ENCODE measurements at places on chromosomes 11 and 22.

GRCh38 chr11:128862908-128863660, 4.0 kb downstream of the KCNJ1 start:
- no peak for DNase-seq

- DNase-seq, result no peak
Observed at GRCh38 chr22:40535189-40535512, 101.4 kb downstream of the MRTFA start.

DNA sequence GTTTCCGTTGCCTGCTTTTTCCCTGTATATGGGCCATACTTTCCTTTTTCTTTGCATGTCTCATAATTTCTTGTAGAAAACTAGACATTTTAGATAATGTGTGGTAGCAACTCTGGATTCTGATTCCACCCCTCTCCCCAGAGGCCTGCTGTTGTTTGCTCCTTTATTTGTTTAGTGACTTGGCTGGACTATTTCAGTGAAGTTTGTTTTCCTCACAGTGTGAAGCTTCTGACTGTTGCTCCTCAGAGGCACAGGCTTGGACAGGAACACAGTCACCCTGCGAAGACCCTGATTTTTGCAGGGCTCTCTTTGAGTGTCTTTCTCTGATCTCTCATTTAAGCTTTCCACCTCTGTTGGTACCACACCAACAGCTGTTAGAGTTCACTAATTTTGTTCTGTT, 72.5 kb downstream of the SWAP70 start:
- no peak for DNase-seq

GRCh38 chr11:2437516-2437915, 6.8 kb downstream of the TRPM5 start:
- DNase-seq, result no peak

- DNase-seq, result no peak
Observed at GRCh38 chr11:63417174-63417852, 47.7 kb downstream of the SLC22A9 start.

- DNase-seq, result no peak
Observed at GRCh38 chr11:68845351-68846002, 3.8 kb upstream of the CPT1A start.

GRCh38 chr22:35971456-35972119, 57.0 kb downstream of the RBFOX2 start:
- DNase-seq, result no peak

GRCh38 chr11:123188508-123189165, 6.4 kb downstream of the CLMP start:
- no peak for DNase-seq

DNA sequence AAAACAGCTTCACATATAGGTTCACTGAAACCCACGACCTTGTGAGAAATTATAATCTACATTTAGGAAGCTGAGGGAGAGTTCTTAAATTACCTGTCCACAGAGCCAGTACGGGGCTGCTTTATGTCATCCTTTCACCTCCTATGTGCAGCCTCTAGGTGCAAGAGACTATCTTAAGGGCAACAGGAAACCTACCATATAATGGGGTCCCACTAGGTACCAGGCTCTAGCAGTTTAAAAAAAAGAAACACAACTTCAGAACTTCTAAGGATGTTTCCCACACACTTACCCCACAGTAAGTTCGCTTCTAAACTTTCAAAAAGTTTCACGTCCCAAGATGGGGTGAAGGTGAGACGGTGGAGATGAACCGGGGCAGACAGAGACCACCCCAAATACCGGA, 573 bp downstream of the STK33 start:
- no peak for DNase-seq

DNA sequence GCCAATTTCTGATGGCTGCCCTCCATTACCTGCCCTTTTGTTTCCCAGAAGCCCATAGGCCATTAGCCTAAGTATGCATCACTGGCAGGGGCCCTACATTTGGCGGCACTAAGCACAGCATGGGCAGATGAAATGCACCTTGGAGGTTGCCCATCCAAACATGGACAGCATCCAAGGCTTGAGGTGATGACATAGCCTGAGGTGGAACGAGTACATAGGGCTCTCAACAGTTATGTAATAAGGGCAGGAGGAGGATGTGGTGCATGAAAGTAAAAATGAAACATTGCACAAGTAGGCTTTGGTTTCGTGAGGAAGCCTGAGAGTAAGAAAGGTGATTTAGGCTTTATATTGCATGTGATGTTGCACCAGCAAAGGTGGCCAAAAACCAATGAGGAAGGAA, 148.1 kb downstream of the FAM76B start:
- DNase-seq, result no peak

GRCh38 chr11:44256673-44257291, 53.2 kb downstream of the ALX4 start:
- DNase-seq, result no peak

DNA sequence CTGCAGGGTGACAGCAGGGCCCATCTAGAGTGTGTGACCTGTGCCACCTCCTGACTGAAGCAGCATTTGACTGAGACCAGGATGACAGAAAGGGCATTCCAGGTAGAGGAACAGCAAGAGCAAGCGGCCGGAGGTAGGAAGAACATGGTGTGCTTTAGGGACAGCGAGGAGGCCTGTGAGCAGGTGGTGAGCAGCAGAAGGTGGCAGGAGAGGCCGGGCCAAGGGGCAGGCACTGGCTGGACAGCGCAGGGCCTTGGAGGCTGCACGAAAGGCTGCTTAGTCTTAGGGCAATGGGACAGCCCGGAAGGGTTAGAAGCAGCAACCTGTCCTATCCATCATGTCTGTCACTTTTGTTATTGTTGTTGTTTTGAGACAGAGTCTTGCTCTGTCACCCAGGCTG, 17.6 kb upstream of the LRRC32 start:
- no peak for DNase-seq

GRCh38 chr11:26851291-26851690, 129.4 kb upstream of the SLC5A12 start:
- DNase-seq, result no peak

- DNase-seq, result no peak
Observed at GRCh38 chr11:19605520-19606371, 106.9 kb upstream of the NAV2 start.

DNA sequence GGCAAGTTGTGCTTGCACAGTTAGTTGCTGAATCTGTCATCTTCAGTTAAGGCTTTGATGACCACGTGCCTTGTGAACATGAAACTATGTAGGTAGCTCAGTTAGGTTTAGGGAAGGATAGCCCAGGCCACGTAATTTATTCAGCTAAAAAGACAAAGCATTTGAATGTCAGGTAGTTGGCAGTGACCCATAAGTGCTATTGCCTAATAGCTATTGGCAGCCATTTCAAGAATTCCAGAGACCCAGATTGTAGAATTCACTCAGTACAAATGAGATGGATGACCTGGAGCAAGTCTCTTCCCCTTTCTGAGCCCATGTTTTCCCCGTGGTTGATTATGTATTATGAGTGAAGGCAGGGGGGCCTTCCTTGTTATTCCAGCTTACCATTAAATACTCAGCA, 265.3 kb upstream of the ANO5 start:
- DNase-seq, result no peak

DNA sequence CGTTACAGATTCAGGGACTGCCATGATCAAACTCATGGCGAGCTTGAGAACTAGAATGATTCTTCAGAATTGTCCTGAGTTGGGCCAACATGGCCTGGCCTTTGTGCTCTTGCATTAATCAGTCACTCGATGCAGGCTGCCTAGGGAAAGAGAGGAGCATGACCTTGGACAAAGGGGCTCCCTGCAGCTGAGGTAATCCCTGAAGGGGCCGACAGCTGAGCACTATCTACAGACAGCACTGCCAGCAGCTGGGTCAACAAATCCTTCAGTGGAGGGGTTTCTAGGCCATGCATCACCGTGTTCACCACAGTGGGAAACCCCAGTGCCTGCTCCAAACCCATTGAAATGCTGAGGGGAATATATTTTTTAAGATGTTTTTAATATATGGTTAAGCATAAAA, 159.5 kb upstream of the POU2AF2 start:
- DNase-seq, result no peak

DNA sequence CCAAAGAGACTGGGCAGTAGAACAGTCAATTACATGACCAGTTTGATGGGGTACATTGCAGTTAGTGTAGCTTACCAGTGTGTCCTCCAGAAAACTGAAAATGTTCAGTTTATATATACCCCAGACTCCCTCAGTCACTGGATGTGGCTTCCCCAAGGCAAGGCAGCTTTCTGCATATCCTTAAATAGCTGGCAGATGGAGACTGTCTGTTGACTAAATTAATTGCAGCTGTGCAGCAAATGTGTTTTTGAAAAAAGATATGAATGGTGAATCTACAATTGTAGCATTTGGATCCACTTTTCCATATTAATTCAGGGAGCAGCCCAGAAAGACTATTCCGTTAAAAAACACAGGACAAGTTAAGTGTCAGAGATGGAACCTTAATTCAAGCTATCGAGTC, 565.1 kb upstream of the CCDC179 start:
- no peak for DNase-seq

DNA sequence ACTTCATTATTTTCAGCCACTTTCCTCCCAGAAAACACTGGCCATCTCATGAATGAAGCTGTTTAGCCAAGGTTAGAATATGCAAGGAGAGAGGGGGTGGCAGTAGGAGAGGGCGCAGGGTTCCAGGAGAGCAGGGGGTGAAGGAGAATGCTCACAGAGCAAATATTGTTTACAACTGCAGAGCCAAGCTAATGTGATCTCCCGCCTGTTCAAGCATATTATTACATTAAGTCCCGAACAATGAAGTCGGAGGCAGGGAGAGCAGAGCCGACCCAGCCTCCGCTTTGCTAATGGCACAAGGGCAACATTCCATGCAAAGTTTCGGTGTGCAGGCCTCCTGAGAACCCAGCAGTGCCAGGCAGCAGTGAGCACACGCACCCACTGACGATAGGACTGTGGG, 80.1 kb downstream of the MICAL3 start:
- DNase-seq, result no peak

GRCh38 chr22:48563118-48563965, 1264.3 kb downstream of the BRD1 start:
- DNase-seq, result no peak

DNA sequence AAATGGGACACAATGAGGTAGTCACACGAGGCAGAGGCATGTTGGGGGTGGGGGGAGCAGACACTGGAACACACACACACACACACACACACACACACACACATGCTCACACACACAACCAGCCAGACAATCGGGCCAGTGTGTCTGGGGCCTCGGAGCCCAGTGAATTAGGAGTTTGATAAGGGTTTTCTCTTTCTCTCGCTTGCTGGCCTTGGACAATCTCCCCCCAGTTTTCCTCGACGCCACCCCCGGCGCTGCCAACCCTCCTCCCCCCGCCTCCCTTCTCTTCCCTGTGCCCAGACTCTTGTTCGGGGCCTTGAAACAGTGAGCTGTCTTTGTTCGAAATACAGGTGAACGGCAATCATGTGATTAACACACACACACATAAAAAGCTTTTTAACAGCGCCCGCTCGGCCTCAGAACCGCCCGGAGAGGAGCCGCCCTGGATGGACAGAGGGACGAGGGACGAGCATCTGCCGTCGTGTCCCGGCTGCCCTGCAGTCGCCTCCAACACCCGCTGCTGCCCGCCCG, 1.5 kb upstream of the SOX10 start:
- no peak for DNase-seq

DNA sequence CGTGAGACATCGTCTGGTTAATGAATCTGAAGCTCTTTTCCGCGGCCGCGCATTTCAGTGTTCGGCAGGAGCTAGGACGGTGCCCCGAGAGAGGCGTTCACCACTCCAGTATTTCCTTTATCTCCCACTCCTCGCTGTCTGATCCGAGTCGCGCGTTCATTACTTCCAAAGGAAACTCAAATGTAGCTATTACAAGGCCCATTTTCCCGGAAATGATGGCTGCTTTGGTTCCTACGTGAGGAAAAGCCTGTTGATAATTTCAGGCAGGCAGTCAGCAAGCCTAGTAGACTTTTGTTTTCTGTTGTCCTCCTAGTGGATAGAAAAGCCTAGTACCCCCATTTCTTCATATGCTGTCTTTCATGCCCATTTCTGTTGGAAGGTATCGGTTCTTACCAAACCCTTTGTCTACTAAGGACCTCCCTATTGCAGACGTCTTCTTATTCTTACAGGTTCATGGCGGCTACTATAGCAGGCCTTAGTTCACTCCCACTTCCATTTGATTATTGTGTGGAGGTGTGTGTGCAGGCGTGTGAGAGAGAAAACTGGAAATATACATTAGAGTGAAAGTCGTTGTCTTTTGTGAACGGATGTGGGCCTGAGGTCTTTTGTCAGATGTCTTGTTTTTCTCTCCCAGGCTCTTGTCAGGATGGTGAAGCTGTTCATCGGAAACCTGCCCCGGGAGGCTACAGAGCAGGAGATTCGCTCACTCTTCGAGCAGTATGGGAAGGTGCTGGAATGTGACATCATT, 737 bp downstream of the RBM4 start:
- no peak for DNase-seq

DNA sequence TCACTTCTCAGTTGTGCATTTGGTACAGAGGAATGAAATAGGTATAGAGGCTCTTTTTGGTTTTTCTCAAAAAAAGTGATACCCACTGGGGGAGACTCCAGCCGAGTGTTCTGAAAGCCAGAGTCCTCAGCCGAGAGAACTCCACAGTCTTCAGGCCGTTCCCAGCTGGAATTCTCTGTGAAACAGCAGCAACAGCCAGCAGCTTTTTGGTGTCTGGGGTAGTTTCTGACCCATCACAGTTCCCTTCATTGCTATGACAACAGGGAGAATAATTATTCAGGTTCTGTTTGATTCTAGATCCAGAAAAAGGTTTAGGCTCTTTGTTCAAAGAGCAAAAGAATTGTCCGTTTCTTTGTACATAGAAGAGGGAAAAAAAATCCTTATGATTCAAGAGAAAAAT, 84.6 kb downstream of the C22orf31 start:
- DNase-seq, result no peak

DNA sequence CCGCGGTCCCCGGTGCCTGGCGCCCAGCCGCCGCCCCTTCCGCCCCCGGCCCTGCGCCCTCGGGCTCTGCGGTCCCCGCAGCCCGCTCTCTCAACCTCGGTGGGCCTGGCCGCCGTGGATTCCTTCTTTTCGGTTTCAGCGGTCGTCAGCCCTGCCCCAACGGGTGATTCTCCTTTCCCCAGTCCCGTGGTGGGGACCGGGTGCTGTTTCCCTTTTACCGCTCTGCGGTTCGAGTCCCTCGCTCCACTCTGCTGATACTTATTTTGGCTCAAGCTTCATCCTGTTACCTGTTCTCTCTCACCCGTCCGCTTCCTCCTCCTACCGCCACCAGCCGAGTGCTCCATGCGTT, 494 bp downstream of the ZDHHC5 start:
- DNase-seq, result no peak

- no peak for DNase-seq
Observed at GRCh38 chr11:12890476-12890875, 118.6 kb upstream of the RASSF10 start.

GRCh38 chr11:24697522-24698111, 200.8 kb downstream of the LUZP2 start:
- DNase-seq, result no peak

DNA sequence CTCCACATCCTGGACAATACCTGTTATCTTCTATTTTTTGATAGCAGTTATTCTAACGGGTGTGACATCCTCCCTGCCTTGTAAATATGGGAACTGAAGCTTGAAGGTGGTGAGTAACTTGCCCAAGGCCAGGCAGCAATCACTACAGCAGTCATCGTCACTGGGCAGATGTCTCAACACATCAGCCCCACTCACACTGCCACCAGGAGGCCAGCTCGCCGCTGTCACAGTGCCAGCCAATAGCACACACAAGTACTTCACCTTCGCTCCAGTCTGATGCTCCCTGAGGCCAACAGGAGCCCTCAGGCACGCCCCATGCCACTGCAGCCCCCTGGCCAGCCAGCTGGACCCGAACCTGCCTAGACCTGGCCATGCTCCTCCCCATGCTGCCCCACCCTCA, 4.9 kb upstream of the TTLL1 start:
- no peak for DNase-seq

- no peak for DNase-seq
Observed at GRCh38 chr22:40487663-40488249, 117.4 kb downstream of the SGSM3 start.

GRCh38 chr11:16856022-16856471, 117.6 kb downstream of the C11orf58 start:
- DNase-seq, result no peak
